ENCODE measurements at places on chromosomes 3 and 15. TPM values are rescaled to one million over a fixed set of nuclear protein-coding genes. Genes with fewer than 3 reads are reported as not detected.

Gene WDR93
- total RNA-seq = not detected

GRCh38 chr15:25060996-25061620 is 106.3 kb downstream of the SNRPN start:
- DNase-seq = no peak

- DNase-seq = no peak
These were observed 38.9 kb downstream of the LDHAL6B start for GRCh38 chr15:59245559-59245958.

DNA sequence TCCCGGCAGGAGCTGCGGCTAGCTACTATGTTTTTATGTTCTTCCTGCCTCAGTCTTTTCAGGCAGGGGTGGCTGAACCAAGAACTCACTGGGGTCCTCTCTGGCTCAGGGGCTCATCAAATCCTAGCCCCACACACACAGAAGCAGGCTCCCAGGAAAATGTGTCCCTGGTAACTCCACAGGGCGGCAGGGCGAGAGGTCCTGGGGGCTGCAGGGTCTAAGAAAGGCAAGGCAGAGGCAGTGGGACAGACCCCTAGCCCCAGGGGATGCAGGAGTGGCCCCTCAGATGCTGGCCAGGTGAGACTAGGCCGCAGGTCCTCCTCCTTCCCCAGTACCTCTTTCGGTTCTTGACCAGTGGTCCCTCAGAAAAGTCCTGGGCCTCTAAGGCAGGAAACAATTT is 48.9 kb downstream of the PTH1R start:
- no peak for DNase-seq

DNA sequence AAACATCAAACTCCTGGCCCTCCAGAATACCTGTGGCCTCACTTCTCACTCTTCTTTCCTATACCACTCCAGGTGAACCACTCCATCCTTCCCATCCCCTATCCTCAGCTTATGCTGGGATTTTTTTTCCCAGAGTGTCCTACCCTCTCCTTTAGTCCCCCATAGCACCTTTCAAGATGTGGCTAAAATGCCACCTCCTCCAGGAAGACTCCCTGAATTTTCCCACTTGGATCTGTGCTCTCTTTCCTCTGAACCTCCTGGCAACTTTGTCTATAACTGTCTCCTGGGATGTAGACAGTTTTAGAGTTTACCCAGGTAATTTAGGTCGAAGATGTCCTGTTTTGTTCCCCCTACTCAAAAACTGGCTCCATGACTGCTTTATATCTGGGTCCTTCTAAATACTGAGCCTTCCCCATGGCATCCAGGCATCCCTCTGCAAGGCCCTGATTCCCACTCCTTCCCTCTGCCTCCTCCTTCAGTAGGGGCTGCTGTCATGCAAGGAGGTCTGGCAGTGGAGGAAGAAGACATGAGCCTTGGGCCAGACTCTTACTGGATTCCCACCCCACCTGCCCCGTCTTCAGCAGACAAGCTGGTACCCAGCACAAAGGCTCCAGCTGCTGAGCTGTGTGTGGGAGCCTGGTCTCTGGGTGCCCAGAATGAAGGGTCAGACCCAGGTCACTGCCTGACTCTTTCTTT is 161.5 kb downstream of the SMAD6 start:
- peak; percentile 7 for DNase-seq

DNA sequence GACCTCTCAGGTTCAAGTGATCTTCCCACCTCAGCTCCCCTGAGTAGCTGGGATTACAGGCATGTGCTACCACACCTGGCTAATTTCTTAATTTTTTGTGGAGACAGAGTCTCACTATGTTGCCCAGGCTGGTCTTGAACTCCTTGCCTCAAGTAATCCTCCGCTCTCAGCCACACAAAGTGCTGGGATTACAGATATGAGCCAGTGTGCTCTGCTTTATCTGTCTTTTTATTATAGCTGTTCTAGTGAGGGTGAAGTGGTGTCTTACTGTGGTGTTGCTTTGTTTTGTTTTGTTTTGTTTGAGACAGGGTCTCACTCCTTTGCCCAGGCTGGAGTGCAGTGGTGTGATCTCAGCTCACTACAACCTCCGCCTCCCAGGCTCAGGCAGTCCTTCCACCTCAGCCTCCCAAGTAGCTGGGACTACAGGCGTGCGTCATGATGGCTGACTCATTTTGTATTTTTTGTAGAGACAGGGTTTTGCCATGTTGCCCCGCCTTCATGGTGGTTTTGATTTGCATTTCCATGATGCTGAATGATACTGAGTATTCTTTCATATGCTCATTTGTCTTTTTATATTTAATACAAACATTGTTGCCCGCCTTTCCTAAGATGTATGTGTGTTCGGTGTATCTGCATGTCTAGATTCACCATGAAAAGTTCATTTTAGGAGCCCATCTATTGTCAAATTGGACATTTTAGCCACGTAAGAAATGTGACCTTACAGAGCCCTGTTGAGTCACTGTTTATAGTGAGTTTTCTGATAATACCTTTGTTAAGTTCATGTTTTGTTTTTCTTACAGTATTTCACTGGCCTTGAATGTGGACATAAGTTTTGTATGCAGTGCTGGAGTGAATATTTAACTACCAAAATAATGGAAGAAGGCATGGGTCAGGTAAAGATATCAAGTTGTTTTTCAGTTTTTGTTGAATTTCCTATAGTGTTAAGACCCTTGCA is 80.6 kb downstream of the ARIH1 start:
- DNase-seq = no peak

Gene POPDC2
- 4.6 TPM for total RNA-seq

- no peak for DNase-seq
These were observed 213.1 kb upstream of the NECTIN3 start for GRCh38 chr3:110858549-110858948.

GRCh38 chr15:93107646-93108045 is 18.6 kb upstream of the RGMA start:
- DNase-seq = no peak

DNA sequence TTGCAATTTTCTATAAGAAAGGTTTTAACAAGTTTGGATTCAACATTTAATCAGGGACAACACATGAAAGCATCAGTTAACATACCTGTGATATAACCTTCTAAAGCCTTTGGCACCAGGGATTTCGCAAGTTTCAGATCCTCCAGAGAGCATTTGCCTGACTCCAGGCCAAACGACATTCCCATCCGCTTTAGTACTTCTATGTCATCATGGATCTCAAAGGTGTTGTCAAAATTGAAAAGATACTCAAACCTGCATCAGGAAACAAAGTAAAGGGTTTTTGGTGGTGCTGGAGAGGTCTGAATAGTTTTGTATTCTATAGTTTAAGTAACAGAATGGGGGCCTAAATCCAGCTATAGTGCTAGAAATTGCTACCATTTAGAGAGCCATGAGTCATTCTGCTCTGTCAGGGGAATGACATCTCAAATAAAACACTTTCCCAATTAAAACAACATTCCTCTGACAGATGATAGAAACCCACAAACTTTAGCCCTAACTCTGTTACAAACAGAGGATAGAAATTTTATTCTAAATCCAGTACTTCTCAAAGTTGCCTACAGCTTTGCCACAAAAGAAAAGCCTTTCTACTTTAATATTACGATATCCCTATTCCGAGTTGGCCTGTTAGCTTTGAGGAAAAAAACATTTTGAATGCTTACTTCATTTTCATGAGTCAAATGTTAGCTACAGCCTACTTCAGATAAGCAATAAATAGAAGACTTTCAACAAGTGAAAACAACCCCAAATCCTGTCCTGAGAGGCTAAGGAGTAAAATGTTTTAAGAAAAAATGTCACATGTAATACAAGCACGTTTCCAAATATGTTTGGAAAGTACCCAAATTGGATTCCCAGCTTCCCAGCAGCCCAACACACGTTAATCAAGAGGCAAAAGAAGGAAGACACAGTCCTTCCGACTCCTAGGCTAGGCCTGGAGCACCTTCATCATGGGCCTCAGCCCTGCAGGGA is 83.4 kb downstream of the ATP1B3 start:
- no peak for DNase-seq

- DNase-seq = no peak
These were observed 63.8 kb downstream of the NCEH1 start for GRCh38 chr3:172647080-172647479.

DNA sequence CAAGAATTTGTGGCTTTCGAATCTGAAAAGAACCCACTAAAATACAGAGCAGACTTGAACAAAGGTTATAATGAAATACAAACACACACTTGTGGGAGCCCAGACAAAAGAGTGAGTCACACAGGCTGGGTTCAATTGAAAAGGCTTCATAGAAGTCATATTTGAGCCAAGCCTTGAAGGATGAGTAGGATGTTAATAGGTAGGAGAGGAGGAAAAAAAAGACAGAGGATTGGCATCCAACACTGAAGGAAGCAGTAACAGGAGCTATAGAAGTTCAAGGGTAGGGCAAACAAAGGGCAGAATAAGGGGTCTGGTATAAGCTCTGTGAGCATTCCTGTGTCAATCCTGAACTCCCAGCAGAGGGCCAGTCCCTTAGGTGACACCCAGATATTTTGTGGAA is 325.4 kb downstream of the FOXP1 start:
- DNase-seq = no peak

DNA sequence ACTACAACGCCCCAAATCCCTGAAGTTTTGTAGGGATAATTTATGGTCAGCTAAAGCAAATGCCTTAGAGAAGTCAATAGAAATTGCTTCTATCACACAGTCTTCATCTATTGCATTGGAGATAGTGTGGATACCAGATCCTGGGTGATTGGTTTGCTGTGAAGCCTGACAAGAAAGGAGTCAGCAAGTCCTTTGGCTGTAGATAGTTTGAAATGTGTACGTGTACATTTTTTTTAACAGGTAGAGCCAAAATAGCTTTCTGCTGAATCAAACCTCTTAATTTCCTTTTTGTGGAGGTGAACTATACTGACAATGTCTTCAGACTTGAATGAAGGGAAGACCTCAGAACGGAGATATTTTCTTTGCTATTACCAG is 312.3 kb downstream of the ZBBX start:
- no peak for DNase-seq

DNA sequence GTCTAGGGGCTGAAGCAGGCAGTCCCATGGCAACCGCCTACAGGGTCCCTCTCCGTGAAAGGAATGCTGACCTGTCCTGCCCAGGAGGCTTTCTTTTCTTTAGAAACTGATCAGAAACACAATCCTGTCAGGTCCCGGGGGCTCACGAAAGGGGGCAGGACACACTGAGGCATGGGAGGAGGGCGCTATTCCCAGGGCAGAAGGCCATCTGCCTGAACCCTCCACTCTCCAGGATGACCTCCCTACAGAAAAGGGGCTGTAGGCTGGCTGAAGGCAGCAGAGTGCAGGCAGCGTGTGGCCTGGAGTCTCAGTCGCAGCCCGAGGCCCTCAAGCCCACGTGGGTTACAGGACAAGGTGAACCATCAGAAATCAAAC is 18.4 kb upstream of the LRRK1 start:
- no peak for DNase-seq
